ENCODE measurements at places on chromosomes 2 and 18.
A peak's percentile ranks its signal among the peaks of the same experiment; 100 is the strongest.

GRCh38 chr2:130864830-130865800 is 28.4 kb downstream of the ARHGEF4 start:
- peak; percentile 69 for DNase-seq

GRCh38 chr2:64017811-64018700 is 1.2 kb downstream of the VPS54 start:
- no peak for DNase-seq

GRCh38 chr2:226791487-226792081 is 8.0 kb downstream of the IRS1 start:
- DNase-seq, result peak; percentile 86

- no peak for DNase-seq
Measured at GRCh38 chr18:63378919-63379638, 12.1 kb upstream of the KDSR start.

- DNase-seq, result no peak
Measured at GRCh38 chr18:37298816-37299215, 266.8 kb downstream of the CELF4 start.

- DNase-seq, result no peak
Measured at GRCh38 chr18:72985686-72986085, 117.9 kb upstream of the NETO1 start.

- no peak for DNase-seq
Measured at GRCh38 chr2:225354281-225354774, 45.2 kb upstream of the NYAP2 start.

GRCh38 chr2:136359121-136359965 is 241.4 kb upstream of the CXCR4 start:
- DNase-seq, result no peak

DNA sequence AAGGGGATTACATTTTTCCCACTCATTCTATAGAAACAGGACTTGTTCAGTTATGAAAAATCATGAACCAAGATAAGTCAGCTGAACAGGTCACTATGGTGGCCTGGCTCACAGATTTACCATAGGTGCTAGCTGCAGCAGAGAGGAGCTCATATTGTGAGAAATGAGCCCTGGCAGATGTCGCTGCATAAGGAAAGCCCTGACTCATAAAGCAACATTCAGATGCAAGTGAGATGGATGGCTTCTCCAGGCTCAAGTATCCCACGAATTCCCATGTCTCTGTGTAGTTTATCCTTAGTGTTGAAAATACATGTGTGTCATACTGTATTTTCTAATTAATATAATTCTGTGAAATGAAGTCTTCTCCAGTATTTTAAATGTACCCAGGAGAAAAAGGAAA is 115.0 kb upstream of the LHCGR start:
- DNase-seq, result no peak

GRCh38 chr2:16413947-16414346 is 251.7 kb downstream of the CYRIA start:
- no peak for DNase-seq

- peak; percentile 92 for DNase-seq
Measured at GRCh38 chr2:20050104-20050645, 1.3 kb downstream of the LAPTM4A start.

DNA sequence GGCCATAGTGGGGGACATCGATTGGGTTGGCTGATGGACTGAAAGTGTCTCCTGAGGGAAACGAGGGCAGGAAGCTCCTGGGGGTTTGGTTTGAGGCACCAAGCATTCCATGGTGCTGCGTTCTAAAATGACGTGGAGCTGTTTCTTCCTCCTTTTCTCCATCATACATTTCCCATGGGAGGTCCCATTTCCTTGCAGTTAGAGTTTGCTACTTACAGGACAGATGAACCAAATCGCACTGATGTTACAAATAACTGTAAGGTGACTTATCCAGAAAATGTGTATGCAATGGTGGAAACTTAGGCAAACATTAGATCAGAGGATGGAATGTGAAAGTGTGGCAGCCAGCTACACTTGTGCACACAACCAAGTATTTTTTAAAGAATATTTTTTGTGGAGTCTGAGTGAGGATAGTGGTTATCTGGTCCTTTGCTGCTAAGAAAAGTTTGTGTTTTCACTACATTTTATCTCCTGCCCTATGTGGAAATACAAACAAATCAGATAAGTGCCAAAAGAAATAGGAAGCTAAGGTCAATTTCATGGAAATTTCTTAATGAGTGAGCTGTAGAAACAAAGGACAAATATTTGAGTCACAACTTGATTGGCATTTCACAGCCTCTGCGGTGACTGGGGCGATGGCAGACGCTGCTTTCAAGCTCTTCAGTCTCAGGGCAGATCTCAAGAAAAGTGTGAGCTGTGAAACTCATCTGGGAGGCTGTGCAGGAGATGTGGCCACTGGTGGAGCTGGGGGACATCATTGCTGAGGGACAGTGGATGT is 256.2 kb downstream of the TSN start:
- DNase-seq, result no peak

GRCh38 chr2:149536649-149537048 is 50.9 kb downstream of the MMADHC start:
- DNase-seq, result no peak

DNA sequence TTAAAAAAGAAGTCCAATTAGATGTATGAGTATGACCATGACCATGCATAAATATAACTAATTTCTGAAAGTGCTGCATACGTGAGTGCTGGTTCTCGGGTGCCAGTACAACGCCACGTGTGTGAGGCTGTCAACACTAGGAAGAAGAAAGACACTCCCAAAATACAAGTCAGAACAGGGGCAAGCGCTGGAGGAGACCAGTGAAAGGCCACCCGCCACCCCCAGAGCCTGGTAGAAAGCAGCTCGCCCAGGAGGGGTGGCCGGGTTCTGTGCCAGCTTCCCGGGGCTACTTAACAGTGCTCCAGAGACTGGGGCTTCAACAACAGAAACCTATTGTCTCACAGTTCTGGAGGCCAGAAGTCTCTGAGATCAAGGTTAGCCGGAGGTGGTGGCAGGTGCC is 147.6 kb downstream of the RTP5 start:
- no peak for DNase-seq

DNA sequence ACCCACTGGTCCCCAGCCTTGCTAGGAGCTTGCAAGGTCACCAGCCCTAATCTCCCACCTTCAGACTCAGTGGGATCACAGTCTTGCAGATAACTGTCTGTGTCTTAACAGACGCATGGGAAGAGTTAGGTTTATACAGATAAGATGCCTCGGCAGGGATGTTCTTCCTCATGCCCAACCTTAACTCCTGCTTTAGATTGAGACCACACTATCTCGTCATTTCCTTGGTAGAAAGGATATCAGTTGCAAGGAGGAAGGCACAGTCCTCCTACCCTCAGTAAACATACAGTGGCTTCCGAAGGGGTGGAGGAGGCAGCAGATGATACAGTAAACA is 7.2 kb downstream of the NT5DC4 start:
- no peak for DNase-seq

DNA sequence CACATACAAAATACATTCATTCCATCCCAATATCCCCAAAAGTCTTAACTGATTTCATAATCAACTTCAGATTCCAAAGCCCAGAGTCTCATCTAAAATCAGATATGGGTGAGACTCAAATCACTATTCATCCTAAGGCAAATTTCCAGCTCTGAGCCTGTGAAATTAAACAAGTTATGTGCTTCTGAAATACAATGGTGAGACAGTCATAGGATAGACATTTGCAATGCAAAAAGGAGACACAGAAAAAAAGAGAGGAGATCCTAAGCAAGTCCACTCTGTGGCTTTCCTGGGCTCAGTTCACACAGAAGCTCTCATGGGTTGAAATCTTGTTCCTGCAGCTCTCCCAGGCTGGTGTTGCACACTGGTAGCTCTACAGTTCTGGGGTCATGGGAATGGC is 18.3 kb downstream of the ZNF892 start:
- no peak for DNase-seq

DNA sequence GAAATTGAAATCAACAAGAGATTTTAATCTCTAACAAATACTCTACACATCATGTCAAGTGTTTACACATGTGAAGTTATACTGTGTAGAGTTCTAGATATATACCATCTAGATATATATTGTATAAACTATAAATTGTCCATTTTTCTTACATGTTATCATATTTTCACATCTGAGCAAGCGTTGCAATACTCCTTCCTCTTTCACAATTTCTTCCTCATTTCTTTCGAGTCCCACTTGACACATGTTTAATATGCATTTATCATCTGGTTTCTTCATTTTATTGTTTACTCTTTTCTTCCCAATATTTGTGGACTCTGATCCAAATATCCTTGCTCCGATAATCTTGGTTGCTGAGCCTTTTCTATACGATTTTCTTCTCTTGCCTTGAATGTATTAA is 50.2 kb downstream of the UNC80 start:
- DNase-seq, result no peak

- no peak for DNase-seq
Measured at GRCh38 chr2:213281156-213281555, 3.1 kb upstream of the SPAG16 start.

DNA sequence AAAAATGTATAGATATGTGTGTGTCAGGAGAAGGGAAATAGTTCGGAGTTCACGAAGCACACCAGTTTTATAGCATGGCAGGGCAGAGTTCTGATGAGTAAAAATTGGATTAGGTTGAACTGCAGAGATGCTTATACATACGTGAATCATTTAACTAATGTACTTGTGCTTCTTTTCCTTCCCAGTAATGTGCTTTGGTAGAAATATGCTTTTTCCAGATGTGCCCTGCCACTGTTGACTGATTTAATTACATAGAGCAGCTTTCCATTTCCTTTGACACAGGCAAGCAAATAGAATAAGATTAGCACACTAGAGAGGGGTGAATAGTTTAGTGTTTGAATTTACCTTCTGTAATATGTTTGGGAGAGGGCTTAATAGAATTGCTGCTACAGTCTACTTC is 28.9 kb upstream of the ARMC9 start:
- DNase-seq, result no peak

- no peak for DNase-seq
Measured at GRCh38 chr2:25279091-25279651, 62.6 kb downstream of the DNMT3A start.

GRCh38 chr2:238498188-238498587 is 71.5 kb downstream of the ASB1 start:
- no peak for DNase-seq

DNA sequence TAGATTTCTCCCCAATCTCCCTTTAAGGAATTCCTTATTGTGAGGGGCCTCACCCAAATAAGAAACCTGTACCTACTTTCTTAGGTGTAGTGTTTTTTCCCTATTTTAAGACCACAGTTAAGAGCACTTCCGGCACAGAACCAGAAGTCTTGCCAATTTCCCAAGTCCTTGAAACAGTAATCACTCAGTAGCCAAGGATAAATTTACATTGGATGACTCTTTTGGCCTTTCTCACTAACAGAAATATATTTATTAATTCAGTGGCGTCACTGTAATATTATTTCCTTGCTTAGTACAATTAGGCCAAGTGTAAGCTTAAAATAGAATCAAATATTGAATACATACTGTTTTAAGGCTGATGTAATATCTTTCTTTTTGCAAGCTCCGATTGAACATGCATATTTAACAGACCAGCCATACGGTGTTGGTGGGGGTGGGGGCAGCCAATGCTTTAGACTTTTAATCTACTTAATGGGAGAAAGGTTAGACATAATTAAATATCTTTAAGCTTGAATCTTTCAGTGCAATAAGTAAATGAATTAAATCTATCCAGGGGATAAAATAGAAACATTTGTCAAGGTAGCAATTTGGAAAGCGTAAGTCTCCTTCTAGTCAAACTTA is 50.8 kb upstream of the ITGA6 start:
- DNase-seq, result no peak

- no peak for DNase-seq
Measured at GRCh38 chr2:128986867-128987268, 668.2 kb upstream of the HS6ST1 start.

- no peak for DNase-seq
Measured at GRCh38 chr2:73050121-73050545, 21.4 kb downstream of the SFXN5 start.

- no peak for DNase-seq
Measured at GRCh38 chr18:5527603-5528002, 16.2 kb downstream of the EPB41L3 start.

GRCh38 chr2:226873051-226873620 is 37.3 kb downstream of the RHBDD1 start:
- no peak for DNase-seq

- no peak for DNase-seq
Measured at GRCh38 chr2:98704499-98705332, 26.2 kb downstream of the MGAT4A start.

DNA sequence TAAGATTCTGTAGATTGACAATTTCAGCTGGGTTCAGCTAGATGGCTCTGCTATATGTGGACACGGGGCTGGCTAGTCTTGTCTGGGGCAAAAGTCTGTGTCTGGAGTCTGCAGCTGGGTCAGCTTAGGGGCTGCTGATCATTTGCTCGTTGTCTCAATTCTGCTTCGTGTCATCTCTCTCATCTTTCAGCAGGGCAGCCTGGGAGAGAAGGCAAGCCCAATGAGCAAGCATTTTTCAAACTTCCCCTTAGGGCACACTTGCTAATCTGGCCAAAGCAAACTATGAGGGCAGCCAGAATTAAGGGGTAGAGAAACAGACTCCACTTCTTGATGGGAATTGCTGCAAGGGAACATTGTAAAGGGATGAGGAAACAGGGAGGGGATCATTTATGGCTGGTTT is 462.6 kb downstream of the SLC4A3 start:
- no peak for DNase-seq

DNA sequence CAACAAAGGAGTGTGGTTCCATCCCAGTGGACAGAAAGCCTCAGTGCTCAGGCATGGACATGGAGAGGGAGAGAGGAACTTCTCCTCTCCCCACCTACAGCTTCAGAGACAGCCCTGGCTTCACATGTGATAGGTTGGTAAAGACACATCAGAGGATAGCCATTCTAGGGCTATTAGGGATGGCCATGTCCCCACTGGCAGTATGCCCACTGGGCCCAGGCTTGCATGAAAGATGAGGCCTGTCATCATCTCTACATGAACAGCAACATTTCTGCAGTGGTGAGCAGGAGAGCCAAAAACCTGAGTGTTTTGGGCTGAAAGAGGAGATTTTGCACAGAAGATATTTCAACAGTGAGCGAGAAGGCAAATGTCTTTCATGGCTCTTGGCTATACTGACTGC is 517.2 kb downstream of the NR4A2 start:
- no peak for DNase-seq

- DNase-seq, result no peak
Measured at GRCh38 chr2:96136129-96136720, 2.1 kb downstream of the ASTL start.

GRCh38 chr2:145657265-145657664 is 1137.3 kb upstream of the ZEB2 start:
- no peak for DNase-seq

- no peak for DNase-seq
Measured at GRCh38 chr2:12935222-12935621, 218.5 kb downstream of the TRIB2 start.

- no peak for DNase-seq
Measured at GRCh38 chr2:11938196-11938595, 191.8 kb downstream of the LPIN1 start.

GRCh38 chr18:26618135-26618534 is 69.8 kb upstream of the KCTD1 start:
- DNase-seq, result no peak
